Transverse colon (tissue), 4 donors: ENCODE measurements at places on chromosomes 5 and 9. TPM values are rescaled to one million over a fixed set of nuclear protein-coding genes. Genes with fewer than 3 reads are reported as not detected.

- no peaks in the 10 kb centered on the region for H3K36me3 ChIP-seq
- peaks cover 32% of the 10 kb centered on the region for H3K4me1 ChIP-seq
- no peak overlapping the region for H3K4me3 ChIP-seq
- H3K27me3 ChIP-seq, result no peaks in the 10 kb centered on the region
- peak overlapping the region; percentile 71 for H3K27ac ChIP-seq
Observed at GRCh38 chr9:108058135-108058814, 568.7 kb upstream of the KLF4 start.

- DNase-seq, result no peak
- no peaks in the 10 kb centered on the region for H3K36me3 ChIP-seq
- H3K4me1 ChIP-seq, result no peaks in the 10 kb centered on the region
- H3K27ac ChIP-seq, result no peak overlapping the region
- H3K4me3 ChIP-seq, result no peak overlapping the region
Observed at GRCh38 chr5:72123764-72124376, 16.6 kb downstream of the MAP1B start.

GRCh38 chr9:80874276-80874675, 815.1 kb downstream of the TLE1 start:
- no peaks in the 10 kb centered on the region for H3K4me1 ChIP-seq
- no peaks in the 10 kb centered on the region for H3K27me3 ChIP-seq
- no peak overlapping the region for H3K4me3 ChIP-seq
- H3K36me3 ChIP-seq, result no peaks in the 10 kb centered on the region
- no peak for DNase-seq

DNA sequence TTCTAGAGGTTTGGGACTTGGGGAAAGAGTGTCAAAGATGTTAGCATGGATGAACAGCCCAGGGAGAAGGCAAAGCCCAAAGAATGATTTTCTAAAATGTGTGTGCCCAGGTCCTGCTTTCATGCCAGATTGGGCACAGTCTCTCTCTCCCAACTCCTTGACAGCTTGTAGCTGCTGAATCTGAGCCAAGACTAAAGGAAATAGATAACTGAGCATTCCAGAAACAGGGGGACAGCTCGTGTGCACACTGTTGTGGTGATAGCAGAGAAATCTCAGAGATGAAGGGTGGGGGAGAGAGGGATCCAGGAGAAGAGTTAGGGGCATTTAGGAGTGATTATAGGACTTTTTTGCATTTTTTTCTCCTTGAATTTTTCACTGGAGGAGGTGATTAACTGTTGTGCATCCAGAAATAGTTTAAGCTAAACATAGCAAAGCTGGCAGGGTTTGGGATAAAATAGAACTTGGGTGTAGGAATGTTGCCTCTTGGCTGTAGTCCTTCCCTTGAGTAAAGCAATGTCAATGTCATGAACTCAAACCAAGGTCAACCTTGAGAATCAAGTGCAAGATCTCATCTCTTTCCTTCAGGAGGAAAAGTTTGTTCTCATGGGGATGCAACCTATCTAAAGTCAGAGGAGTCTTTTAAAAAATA, 245.9 kb downstream of the SH3GL2 start:
- no peak overlapping the region for H3K27ac ChIP-seq
- H3K36me3 ChIP-seq, result no peaks in the 10 kb centered on the region
- no peak for DNase-seq
- no peaks in the 10 kb centered on the region for H3K4me1 ChIP-seq

DNA sequence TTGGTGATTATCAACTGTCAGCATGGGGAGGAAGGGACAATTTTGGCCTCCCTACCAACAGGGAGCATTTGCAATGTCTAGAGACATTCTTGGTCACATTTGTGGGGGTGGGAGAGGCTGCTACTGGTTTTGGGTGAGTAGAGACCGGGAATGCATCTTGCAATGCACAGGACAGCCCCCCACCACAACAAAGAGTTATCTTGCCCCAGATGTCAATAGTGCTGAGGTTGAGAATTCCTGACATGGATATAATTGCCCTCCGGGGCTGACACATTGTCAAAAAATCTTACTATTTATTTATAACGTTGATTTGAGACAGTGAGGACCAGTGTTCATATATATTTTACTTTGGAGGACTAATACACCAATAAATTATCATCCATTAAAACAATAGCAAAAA, 316.1 kb downstream of the PSAT1 start:
- H3K36me3 ChIP-seq, result no peaks in the 10 kb centered on the region
- no peaks in the 10 kb centered on the region for H3K27me3 ChIP-seq
- DNase-seq, result no peak
- H3K4me1 ChIP-seq, result no peaks in the 10 kb centered on the region
- H3K4me3 ChIP-seq, result no peak overlapping the region

DNA sequence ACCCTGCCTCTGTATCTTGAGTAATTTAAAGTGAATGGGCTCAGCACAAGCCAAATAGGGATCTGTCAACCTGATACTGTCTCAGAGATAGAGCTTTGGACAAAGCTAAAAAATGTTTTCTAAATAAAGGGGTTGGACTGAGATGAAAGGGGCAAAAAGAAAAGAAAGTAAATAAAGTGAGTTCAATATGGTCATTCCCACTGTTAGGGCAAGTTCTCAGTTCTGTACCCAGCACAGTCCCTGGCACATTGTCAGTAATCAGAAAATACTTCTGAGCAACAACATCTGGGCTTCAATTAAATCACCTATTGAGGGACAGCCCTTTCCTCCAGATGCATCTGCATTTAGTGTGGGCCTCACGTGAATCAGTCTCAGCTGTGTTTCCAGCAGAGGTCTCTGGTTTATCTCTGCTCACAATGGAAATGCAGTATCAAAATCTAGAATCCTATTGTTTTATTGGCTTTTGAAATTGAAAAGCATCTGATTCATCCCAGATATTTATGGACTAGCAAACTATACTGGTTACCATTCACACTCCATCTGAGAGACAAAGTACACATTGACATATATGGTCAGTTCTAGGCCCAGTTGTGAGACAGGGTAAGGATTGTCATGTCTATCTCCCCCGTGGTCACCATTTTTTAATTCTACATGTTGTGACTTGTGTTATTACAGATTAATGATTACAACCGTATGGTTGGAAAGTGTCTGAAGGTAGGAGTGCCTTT, 35.6 kb downstream of the ZNF474 start:
- peaks cover 39% of the 10 kb centered on the region for H3K4me1 ChIP-seq
- H3K36me3 ChIP-seq, result no peaks in the 10 kb centered on the region
- no peak for DNase-seq
- no peak overlapping the region for H3K4me3 ChIP-seq
- peak overlapping the region; percentile 34 for H3K27ac ChIP-seq

GRCh38 chr5:132668706-132669454, 4.9 kb upstream of the IL4 start:
- no peak overlapping the region for H3K4me3 ChIP-seq
- no peak for DNase-seq
- no peak overlapping the region for H3K27ac ChIP-seq
- no peaks in the 10 kb centered on the region for H3K27me3 ChIP-seq
- no peaks in the 10 kb centered on the region for H3K4me1 ChIP-seq
- H3K36me3 ChIP-seq, result no peaks in the 10 kb centered on the region

DNA sequence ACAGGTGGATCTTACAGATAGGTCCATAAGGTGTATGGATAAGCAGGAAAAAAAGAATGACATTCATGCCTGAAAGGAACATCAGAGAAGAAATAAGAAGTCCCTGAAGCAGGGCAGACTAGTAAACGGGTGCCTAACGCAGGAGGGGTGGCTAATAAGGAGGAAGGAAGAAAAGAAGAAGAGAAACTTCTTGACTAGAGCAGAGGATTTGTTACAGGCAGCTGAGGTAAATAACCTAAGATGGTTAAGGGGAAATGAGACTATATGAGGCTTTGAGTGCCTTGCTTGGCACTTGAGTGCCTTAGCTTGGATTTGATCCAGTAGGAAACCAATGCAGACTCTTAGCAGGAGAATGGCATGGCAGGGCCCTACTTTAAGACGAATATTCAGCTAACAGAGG, 313.5 kb upstream of the PDE4D start:
- H3K27ac ChIP-seq, result no peak overlapping the region
- DNase-seq, result no peak
- H3K27me3 ChIP-seq, result no peaks in the 10 kb centered on the region
- no peaks in the 10 kb centered on the region for H3K36me3 ChIP-seq

DNA sequence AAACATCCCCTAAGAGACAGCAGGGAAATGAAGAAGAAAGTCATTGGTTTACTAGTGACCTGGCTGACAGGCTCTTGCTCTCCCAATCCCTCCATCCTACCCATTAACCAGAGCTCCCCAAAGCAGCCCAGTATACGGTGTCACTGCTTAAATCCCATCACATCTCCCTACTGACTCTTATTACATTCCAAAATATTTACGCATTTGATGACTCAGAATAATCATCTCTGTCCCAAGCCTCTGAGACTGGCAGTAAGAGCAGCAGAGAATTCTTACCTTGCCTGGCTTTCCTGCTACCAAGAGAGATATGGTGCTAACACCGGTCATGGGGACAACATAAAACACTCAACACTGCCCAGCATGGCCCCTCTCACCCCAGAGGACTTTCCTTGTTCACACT, 20.2 kb upstream of the WHRN start:
- H3K4me1 ChIP-seq, result no peaks in the 10 kb centered on the region
- no peaks in the 10 kb centered on the region for H3K27me3 ChIP-seq
- H3K36me3 ChIP-seq, result no peaks in the 10 kb centered on the region
- H3K4me3 ChIP-seq, result no peak overlapping the region

- peaks cover 11% of the 10 kb centered on the region for H3K4me1 ChIP-seq
- no peaks in the 10 kb centered on the region for H3K27me3 ChIP-seq
- peak overlapping the region; percentile 4 for H3K27ac ChIP-seq
Observed at GRCh38 chr9:110114859-110115201, 93.1 kb downstream of the C9orf152 start.

- no peaks in the 10 kb centered on the region for H3K27me3 ChIP-seq
- no peak overlapping the region for H3K4me3 ChIP-seq
- peaks cover 9% of the 10 kb centered on the region for H3K4me1 ChIP-seq
- H3K27ac ChIP-seq, result peak overlapping the region; percentile 66
- no peaks in the 10 kb centered on the region for H3K36me3 ChIP-seq
Observed at GRCh38 chr5:136013559-136013958, 15.2 kb upstream of the TGFBI start.

The PHF24 gene
- total RNA-seq, result 0.27 TPM

The ROPN1L gene
- not detected for total RNA-seq

The ACOT12 gene
- not detected for total RNA-seq

The CNTFR gene
- 59.1 TPM for total RNA-seq

GRCh38 chr9:120612218-120612617, 32.3 kb upstream of the CDK5RAP2 start:
- no peak overlapping the region for H3K4me3 ChIP-seq
- no peaks in the 10 kb centered on the region for H3K36me3 ChIP-seq
- H3K27me3 ChIP-seq, result no peaks in the 10 kb centered on the region
- no peaks in the 10 kb centered on the region for H3K4me1 ChIP-seq

DNA sequence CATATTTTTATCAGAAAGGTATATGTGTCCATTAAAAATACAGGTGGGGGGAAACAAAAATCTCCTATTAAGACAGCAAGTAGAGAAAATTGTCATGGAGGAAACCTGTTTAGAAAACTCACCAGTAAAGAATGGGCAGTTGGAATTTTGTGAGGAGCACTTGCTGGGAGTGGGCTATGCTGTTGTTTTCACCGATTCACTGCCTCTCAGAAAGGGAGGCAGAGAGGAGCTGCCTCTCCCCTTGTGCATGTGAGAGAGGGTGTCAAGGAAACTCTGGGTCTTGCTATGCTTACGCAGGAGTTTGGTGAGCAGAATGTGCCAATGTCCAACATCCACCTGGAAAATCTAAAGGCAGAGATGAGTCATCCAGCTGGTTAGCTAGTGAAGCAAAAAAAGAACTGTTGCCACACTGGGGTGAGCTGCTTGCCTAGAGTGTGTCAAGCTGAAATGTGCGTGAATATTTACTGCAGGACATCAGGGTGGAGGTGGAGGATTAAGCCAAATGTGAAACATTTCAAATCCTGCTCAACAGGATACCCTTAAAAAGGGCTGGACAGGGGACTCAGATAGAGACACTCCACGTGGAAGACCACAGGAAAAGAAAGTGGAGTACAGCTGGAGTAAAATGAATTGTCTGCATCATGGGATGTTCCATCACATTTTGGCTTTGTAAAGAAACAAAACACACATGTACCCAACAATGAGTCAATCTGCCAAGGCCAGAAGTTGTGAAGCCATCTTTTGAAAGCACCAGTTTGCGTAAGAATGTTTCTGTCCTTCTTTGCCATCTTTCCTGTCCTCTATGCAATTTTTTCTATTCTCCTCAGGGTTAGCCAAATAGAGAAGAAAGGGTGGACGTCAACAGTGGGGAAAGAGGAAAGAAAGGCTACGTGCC, 449.7 kb upstream of the MPDZ start:
- H3K4me1 ChIP-seq, result no peaks in the 10 kb centered on the region
- no peak overlapping the region for H3K4me3 ChIP-seq
- no peak overlapping the region for H3K27ac ChIP-seq
- no peaks in the 10 kb centered on the region for H3K27me3 ChIP-seq
- no peak for DNase-seq

DNA sequence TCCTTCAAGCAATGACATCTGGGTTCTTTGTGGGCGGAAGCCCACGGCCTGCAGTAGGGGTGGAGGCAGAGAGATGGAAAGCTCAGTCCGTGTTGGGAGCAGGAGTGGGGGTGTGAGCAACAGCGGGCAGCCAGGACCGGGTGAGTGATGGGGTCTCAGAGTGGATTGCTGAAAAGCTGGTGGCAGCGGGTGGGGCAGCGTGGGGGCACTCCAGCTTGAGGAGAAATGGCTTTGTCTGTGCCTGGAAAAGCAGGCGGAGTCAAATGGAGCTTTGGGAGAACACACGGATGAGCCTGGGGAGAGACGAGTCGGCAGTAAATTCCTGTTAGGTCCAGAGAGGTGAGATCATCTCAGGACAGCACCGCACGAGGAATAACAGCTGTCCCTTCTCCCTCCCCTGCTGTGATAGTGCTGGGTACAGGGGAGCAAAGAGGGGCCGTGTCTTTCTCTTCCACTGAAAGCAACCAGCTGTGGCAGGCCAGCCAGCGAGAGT, 42.1 kb downstream of the CACNA1B start:
- no peaks in the 10 kb centered on the region for H3K36me3 ChIP-seq
- no peak overlapping the region for H3K27ac ChIP-seq
- H3K4me3 ChIP-seq, result no peak overlapping the region
- no peaks in the 10 kb centered on the region for H3K27me3 ChIP-seq
- no peaks in the 10 kb centered on the region for H3K4me1 ChIP-seq
- no peak for DNase-seq

The TMEM250 gene
- total RNA-seq, result 104 TPM

The ALDH1B1 gene
- 28.8 TPM for total RNA-seq

The EPB41L4B gene
- total RNA-seq, result 159 TPM

GRCh38 chr5:34826347-34826746, 12.6 kb upstream of the TTC23L start:
- H3K27ac ChIP-seq, result no peak overlapping the region
- H3K4me3 ChIP-seq, result no peak overlapping the region
- no peak for DNase-seq
- no peaks in the 10 kb centered on the region for H3K27me3 ChIP-seq

- H3K36me3 ChIP-seq, result no peaks in the 10 kb centered on the region
- H3K4me1 ChIP-seq, result no peaks in the 10 kb centered on the region
- H3K4me3 ChIP-seq, result no peak overlapping the region
- no peak overlapping the region for H3K27ac ChIP-seq
Observed at GRCh38 chr5:73596705-73597328, 29.2 kb upstream of the ARHGEF28 start.

DNA sequence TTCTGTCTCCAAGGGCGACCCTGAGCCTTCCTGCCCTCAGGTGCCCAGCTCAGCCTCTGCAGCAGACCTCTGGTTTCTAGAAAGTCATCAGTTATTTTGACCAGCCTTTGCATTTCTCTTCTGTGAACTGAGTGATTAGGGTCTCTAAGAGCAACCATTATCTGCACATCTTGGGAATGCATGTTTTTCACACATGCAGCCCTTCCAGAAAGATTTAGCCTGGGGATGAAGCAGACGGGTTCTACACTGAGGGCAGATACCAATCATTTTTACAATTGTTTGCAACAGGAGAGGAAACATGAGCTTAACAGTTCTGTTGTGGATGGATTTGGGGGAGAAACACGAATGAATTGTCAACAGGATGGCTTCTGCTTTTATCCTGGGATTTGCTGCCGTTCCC, 90.1 kb upstream of the PITX1 start:
- no peak overlapping the region for H3K27ac ChIP-seq
- no peak for DNase-seq
- no peaks in the 10 kb centered on the region for H3K27me3 ChIP-seq
- H3K36me3 ChIP-seq, result no peaks in the 10 kb centered on the region
